ENCODE measurements at places on chromosomes 11 and 22.
A peak's percentile ranks its signal among the peaks of the same experiment; 100 is the strongest.

DNA sequence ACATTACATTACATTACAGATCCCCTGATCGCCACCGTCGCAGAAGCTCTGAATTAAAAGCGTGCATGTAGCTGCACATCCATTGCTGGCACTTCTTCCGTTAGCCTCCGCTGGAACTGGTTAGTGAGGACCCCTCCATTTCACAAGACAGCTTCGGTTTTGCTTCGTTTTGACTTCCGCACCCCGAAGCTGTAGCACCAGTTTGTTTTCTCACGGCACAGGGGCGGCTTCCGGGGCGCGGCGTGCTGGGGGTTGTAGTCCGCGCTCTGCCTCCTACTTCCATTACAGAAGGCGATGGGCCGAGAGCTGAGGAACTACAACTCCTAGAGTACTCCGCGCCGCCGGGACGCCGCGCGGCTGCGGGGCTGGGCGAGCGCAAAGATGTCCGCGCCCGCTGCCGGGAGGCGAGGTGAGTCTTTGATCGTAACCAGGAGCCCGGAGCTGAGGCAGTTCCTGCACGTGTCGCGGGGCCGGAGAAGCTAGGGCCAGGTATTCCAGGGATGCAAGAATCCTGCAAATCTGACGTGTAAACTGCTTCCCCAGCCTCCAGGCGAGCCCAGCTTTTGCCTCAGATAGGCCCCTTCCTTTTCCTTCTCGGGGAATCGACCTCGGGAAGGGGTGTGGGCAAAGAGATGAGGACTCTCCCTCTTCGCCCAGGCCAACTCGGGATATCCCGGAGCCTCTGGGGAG lies at the start of gene PEX26:
PEX26 (plus strand) TSS at position 352 of the 690 bp plus-strand sequence. CDS start 387 bp downstream, outside the sequence.
- peak; percentile 96 for DNase-seq

GRCh38 chr22:48369789-48370507 lies 1457.7 kb downstream of the BRD1 start:
- no peak for DNase-seq

DNA sequence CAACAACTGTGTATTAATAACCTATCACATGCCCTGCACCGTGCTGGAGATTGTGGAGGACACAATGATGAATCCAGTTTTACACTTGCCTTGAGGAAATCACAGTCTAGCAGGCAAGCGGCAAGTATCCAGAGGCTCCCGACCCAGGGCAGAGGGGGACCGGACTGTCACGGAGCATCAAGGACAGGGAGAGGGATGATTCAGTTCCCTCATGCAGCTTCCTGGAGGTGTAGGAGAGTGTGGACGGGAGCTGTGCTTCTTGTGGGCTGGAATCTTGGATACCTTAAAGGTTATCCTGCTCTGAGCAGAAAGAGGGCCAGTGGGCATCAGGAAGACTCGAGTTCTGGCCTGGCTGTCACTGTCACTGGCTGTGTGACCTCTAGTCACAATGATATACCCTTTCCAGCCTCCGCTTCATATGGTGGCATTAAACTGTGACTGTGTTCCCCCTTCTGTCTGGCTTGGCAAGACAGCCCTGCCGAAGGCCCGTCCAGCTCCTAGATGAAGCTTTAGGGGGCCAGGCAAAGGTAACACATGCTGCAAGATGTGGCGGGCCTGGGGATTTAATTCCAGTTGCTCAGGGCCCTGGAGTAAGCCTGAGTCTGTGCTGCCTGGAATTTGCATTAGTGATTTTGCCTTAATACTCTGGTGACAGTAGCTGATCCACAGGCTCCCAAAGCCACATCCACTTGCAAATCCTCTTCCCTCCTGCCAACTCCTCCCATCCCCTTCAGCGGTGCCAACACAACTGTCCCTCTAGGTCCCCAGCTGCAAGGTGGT lies 162.8 kb downstream of the DSCAML1 start:
- no peak for DNase-seq

DNA sequence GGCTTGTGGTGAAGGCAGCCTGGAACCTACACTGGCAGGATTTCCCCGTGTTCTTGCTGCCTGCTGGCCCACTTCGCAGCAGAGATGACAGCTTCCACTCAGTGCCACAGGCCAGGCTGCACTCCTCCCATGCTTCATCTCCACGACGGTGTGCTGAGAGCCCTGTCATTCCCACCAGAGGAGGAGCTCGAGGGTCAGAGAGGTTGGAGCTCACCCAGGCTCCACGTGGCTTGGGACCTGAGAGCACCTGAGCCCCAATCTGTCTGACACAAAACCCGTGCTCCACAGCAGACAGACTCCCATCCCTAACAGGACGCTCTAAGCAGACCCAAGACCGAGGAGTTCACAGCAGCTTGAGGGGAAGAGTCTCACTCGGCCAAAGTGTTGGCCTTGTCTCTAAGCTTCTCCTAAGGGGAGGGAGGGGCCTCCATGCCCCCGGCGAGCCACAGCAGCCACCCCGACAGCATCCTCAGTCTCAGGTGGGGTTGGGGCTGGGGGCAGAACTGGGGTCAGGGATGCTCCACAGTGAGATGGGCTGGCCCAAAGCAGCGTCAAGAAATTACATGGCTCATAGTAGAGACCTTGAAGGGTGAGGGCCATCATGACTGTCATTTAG lies 10.7 kb downstream of the LRFN4 start:
- DNase-seq, result no peak

DNA sequence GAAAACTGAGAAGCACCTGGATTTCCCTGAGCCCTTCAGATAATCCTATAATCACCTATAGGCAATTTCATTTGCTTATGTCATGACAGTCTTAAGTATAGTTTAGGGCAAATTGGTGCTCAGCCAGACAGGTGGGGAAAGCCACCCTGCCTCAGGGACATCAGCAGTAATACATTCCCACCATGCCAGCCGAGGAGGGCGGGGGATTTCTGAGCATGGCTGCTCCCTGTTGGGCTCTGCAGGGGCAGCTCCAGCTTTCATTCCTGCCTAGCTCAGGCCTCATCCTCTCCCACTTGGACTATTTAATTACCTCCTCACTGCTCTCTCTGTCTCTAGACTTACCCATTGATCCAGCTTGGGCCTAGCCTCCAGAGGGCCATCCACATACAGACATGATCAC lies 9.0 kb upstream of the DRD2 start:
- no peak for DNase-seq

DNA sequence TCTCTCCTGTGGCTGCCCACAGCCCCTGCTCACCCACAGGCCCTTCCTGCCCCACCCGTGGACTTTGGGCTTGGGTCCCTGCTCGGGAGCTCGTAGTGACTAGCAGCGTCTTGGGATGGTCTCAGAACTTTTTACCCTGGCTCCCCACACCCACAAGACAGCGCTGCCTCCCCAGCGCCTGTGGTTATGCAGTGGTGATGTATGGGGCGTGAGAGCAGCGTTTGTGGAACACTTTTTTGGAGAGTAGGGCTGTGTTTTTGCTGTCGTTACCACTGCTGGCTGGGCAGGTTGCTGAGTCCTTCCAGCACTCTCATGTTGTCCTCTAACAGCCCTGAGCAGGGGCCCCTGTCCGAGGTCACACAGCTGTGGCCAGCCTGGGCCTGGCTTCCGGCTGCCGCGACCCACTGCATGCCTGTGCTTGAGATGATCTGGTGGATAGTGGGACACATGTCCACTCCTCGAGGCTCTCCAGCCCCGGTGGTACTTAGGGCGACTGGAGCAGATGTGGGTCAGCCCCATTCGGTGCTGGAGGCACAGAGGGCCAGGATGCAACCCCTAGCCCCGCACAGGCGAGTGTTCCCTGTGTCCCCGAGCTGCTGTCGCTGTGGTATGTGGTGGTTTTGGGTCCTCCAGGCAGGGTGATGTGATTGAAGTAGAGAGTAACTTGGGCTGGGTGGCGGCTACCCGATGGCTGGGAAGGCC lies 7.1 kb upstream of the GRAMD4 start:
- peak; percentile 29 for DNase-seq

DNA sequence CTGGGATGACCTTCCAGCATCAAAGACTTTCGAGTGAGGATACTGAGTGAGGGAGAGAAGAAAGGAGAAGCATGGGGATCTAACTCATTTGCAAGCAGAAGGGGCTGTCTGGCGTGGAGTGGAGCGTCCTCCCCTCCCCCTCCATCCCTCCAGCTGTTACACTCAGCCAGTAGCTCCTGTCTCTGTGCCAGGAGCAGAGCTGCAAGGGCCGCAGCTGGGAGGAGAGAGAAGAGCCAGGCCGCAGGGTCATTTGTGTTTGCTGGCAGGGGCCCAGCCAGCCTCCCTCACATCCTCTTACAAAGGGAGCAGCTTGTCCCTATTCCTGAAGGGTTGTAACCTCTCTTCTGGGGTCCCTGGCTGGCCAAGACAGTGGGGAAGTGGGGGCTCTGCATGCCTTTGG lies 57.9 kb downstream of the NECTIN1 start:
- no peak for DNase-seq

- DNase-seq, result peak; percentile 84
These were observed 3.5 kb downstream of the PHLDB1 start for GRCh38 chr11:118610773-118611432.

DNA sequence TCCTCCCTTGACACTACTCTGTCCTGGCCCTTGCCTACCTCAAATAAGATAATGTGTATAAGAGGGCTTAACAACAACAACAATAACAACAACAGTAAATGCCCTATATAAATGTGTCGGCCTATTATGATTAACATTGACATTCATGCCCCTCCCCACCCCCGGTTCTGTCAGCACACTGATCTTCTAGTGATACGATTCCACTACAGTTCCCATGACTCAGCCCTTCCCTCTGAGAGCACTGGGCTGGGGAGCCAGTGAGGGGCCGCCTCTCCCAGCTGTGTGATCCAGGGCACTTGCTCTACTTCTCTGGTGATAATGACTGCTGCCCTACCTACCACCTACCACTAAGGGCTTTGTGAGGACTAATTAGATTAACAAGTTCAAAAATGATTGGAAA lies 92.2 kb upstream of the PHOX2A start:
- DNase-seq, result no peak

DNA sequence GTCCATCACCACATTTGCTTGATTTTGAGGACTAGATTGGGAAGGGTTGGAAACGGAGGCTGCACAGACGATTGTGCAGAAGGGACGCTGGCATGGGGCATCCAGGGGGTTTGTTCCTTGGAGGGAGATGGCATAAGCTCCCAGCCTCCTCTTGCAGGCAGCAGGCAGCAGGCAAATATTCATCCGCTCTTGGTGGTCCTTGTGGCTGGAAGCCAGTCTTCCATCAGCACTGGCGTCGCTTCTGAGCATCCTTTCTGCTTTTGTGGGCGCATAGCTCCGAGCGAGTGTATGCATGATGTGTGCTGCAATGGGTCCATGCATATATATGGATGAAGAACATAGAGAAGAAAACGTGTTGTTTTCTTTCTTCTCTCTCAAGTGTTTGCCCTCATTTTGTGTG lies 166.1 kb upstream of the NTM start:
- DNase-seq, result no peak

Measured in stimulated activated CD4-positive, alpha-beta T cell treated with anti-CD3 and anti-CD28 coated beads, Interleukin-4, amount 100 ng/mL, for 24 hours (primary cell).